Globus pallidus (tissue), 1 donor: ENCODE measurements at places on chromosomes 2 and 18.

DNA sequence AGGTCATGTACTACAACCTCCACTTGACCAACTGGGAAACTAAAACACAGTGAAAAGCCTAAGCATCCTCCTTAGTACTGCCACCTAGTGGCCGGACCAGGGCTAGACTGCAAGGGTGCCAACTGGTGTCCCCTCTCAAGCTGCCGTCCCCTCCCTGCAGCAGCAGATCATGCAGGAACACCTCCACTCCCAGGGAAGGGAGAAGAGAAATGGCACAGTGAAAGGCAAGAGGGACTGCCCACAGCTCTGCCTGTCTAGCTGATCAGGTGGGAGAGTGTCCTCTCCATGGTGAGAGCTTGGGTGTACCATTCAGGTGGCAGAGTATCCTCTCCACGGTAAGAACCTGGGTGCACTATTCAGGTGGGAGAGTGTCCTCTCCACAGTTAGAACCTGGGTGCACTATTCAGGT lies 78.1 kb downstream of the AAK1 start:
- peak; percentile 58 for DNase-seq

DNA sequence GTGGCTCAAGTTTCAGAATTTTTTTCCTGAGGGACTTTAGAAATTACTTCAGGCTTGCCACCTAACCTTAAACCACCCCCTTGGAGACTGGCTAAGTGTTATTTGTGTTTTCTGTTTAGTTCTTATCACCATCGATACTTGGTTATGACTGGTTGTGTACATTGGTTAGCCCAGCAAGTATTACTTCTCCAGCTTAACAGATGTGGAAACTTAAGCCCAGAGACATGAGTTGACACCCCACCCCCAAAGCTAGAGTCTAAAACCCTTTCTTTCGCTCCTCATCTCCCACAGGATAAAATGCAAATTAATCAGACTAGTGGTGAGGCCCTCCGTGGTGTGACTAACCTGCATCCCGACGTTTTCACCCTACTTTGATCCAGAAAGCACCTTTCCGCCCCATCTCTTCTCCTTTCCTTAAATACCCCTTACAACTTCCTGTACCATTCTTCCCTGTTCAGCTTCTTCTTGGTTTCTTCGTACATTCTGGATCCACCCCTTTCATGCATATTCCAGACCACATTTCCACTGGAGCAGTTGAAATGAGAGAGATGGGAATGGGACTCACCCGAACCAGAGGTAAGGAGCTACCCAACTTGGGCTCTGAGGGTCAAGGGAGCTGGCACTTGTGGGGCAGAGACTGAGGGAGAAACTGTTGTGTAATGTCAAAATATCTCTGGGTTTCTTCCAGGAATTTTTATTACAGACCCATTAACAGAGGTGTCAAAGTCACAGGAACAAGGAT lies 819 bp upstream of the MAP3K2 start:
- no peak for DNase-seq

DNA sequence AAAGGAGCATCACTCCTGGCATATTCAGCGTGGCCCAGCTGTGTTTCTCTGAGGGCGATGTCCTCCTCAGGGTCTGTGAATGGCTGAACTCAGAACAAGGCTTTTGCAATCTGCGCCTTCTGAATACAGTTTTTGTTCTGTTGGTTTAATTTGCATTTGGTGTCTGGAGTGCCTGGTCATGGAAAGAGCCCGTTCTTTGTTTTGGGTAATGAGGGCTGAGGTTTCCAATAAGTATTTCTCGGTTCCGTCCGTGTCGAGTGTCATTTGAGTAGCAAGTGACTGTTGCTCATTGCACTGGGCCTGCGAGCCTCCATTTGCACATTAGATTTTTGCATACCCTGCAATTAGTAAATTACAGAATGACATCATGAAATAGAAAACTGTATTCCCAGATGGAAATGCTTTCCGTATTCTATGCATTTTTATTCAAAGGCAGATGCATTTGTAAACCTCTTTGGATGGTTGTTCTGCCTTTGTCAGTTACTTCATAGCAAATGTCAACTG lies 57.3 kb downstream of the NEDD4L start:
- peak; percentile 98 for DNase-seq

GRCh38 chr2:127423478-127423843 lies 5.2 kb downstream of the PROC start:
- DNase-seq, result no peak

GRCh38 chr2:45691171-45691999 lies 39.9 kb downstream of the PRKCE start:
- DNase-seq, result no peak

DNA sequence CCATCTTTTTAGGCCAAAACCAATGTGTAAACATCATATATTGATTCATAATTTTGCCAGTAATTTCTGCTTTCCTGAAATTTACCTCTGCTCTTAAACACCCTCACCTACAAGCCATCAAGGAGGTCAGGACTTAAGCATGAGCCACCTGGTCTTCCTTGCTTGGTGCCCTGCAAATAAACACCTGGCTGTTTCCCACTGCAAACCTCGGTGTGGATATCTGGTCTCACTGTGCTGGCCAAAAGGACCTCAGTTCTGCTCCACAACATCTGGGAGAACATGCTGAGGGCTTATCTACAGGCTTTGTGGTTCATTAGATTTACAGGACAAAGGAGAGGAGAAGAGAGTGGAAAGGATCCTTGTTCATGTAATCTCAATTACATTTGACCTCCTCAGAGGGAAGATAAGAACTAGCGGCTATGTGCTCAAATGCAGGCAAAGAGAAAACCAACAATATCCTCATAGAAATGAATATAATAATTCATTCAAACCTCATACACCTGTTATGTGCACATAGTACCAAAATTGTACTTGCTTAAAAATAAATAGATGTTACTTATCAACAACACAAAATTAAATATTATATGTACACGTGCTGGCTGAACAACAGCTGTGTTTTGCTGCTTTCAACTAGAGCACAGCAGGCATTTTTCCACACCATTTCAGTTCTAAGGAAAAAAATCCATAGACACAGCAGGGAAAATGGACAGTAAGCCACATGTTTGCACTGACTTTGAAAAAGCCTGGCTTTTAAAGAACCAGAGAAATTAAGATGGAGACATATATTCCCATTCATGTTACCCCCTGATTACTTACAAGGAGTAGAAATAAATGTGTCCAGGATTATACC lies 465.1 kb downstream of the LPIN1 start:
- DNase-seq, result no peak
